Brain microvascular endothelial cell (primary cell): ENCODE measurements at places on chromosomes 6 and 20.

GRCh38 chr6:6405997-6406714 lies 85.7 kb upstream of the F13A1 start:
- DNase-seq: no peak

DNA sequence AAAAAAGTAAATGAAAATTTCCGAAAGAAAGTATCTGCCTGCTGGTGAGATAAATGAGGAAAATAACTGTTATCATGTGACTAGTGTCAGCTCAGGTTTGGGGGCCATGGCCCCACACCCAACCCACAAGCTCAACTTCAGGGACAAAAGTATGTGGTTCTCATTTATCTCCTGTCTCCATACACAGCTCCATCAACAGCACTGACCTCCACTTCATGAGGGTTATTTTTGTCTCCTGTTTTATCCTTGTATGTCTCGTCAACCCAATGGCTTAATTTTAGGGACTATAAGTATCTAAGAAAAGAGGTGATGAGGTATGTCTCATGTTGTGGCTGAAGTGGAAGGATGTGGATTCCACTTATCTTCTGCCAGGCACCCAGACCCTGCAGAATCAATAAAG lies 271.6 kb upstream of the RIN2 start:
- no peak for DNase-seq

DNA sequence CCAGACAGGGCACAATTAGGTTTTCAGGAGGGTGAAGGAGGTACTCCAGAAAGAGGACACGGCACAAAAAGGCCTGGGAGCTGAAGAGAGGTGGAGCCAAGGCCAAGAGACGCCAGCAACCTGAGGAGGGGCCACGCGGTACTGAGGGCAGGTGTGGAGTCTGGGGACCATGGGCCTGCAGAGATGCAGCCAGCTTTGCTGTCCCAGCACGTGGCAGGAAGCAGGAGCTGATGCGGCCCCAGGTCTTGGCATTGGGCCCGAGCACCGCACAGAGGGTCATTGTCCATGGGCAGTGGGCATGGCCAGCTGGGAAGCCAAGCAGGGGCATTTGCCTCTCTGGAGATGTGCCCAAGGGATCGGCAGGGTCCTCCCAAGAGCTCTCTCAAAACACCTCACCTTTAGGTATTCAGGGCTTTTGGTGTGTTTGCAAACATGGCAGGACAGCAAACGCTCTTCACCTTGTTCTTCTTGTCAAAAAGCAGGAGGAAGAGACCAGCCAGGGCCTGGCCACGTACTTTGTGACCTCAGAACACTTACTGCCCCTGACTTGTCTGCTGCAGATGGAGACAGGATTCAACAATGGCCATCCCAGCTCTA lies 1.4 kb upstream of the BPIFB1 start:
- DNase-seq: no peak

GRCh38 chr6:118665011-118665410 lies 13.6 kb upstream of the CEP85L start:
- no peak for DNase-seq

GRCh38 chr20:846894-847278 lies 13.4 kb downstream of the FAM110A start:
- no peak for DNase-seq

DNA sequence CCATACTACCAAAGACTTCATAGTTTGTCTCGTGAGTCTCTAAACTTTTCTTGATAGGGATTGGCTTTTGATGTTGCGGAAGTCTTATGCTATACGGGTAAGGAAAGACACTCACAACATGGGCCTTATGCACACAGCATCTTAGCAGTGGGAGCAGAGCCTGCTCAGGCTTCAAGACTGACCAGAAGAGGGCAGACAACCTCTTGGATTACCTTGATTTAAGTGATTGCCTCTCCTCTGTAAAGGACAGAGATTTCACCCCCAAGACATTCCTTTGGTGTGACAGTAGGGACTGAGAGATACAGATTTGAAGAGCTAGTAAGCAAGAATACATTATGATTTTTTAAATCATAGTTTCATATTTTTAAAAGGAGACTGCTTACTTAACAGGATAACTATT lies 71.0 kb upstream of the SAMD3 start:
- peak; percentile 79 for DNase-seq

DNA sequence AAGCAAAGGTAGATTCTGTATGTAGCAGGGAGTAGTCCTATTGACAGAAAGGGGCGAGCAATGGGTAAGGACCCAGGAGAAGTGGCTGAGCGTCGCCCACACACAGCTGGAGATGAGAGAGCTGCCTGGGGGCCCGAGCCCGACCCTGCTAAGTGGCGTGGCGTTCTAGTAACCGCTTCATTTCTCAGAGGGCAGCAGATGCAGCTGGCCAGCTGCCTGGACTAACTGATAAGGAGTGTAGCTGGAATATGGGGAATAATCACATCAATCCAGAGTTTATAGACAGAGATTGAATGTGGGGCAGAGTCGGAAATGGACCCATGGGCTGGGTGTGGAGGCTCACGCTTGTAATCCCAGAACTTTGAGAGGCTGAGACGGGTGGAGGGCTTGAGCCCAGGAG lies 64.4 kb downstream of the EZR start:
- no peak for DNase-seq

GRCh38 chr6:28824793-28825731 lies 98.7 kb downstream of the TRIM27 start:
- DNase-seq: no peak

DNA sequence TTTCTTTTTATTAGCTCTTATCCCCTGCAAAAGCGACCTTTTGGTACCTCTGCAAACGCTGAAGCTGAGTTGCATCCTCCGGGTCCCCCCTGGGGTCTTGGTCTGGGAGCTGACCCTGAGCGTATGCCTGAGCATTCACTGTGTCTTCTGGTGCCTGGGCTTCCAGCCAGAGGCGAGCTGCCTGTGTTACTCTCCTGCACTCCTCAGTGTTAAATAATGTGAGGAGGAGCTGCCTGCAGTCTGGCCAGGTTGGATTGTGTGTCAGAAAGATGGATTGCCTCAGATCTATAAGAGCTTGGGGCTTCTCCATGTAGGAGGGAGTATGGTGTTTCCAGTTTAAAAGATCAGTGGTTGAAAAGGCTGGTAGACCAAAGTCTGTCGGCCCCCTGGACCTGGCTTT lies 8.7 kb upstream of the GMPR start:
- DNase-seq: no peak

GRCh38 chr20:47360297-47361056 lies 4.0 kb upstream of the ZMYND8 start:
- DNase-seq: peak; percentile 93

DNA sequence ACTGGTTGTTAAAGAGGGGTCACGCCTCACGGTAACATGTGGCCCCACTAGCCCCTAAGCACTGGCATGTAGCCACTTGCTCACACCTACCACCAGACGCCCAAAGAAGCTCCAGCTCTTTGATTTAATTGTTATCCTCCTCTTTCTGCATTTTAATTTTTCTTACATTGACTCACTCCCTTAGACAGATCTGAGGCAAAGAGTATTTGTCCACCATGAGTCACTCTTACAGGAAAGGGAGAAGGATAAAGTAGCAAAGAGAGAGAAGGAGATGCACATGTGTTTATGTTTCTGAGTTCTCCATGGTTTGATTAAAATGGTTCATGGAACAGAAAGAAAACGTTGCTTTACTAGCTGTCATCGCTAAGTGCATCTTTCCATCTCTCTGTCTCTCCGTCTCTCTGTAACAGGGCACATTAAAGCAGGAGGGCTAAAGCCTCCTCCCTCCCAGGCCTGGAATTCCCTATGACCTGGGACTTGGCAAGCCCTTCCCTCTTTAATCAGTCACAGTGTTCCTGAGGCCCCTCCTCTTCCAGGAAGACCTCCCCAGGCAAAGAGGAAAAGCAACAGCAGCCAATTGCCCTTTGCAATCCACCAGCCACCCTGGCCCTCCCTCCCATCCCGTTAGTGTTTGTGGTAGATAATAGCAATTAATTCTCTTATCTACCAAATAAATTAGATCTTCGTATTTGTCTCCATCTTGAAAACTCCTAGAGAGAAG lies 112.8 kb upstream of the TSHZ2 start:
- DNase-seq: no peak

- DNase-seq: no peak
These were observed 262.5 kb downstream of the BTBD3 start for GRCh38 chr20:12180107-12180661.

DNA sequence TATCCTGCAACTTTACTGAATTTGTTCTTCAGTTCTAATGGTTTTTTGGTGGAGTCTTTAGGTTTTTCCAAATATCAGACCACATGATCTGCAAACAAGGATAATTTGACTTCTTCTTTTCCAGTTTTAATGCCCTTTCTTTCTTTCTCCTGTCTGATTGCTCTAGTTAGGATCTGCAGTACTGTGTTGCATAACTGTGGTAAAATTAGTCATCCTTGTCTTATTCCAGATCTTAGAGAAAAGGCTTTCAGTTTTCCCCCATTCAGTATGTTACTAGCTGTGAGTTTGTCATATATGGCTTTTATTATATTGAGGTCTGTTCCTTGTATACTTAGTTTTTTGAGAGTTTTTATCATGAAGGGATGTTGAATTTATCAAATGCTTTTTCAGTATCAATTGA lies 4.3 kb downstream of the MICA start:
- DNase-seq: peak; percentile 11
